ENCODE measurements at places on chromosomes 12 and 14.

DNA sequence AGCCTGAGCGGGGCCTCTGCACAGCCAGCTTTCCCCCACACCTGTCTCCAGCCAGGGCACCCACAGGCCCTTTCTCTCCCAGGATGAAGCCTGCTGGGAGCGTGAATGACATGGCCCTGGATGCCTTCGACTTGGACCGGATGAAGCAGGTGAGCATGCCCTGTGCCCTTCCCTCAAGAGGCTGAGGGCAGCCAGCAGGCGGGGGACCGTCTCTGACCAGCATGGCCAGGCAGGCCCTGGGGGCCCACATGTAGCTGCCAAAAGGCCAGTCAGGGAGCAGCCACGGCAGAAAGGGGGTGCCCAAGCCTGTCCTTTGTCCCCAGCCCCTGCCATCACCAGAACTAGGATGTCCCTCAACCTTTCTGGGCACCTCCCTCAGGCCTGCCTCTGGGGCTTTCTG lies 18.3 kb downstream of the DEGS2 start:
- DNase-seq, result no peak

- DNase-seq, result no peak
Observed at GRCh38 chr14:34693228-34693939, 21.0 kb downstream of the CFL2 start.

- peak; percentile 71 for DNase-seq
Observed at GRCh38 chr12:6825398-6826124, 2.6 kb upstream of the P3H3 start.

DNA sequence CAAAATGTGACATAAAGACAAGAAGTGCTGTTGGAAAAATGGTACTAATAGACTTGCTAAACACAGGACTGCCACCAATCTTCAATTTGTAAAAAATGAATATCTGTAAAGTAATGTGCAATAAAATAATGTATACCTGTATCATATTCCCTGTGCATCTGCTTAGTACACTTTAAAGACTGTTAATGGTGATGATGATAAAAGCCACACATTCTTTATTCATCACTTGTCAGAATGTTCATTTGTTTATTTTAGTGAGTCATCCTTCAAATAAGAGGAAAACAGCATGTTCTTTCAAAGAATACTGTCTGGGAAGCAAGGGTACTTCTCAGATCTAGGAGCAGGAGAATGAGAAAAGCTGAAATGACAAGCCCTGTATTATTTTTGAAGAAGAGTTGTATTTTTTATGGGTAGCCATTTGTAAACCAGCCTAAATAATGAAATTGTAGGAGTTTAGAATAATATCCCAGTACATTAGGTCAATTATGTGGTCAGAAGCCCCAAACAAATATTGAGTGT lies 78.3 kb upstream of the PSMA6 start:
- no peak for DNase-seq

- no peak for DNase-seq
Observed at GRCh38 chr14:56358851-56359614, 220.6 kb upstream of the TMEM260 start.

DNA sequence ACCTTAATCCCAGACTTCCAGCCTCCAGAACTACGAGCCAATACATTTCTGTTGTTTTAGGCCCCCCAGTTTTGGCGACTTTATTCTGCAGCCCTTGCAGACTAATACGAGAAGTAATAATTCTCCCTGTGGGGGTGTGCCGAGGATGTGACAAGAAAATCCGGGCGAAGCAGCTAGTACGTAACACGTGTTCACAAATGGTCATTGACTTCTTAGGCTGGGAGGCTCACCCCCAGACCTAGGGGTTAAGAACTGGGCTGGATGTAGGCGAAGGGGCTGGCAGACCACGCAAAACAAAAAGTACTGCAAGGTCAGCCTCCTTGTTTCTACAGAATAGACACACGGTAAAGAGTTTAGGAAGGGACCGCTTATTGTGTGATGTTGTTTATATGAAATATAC lies 69.8 kb upstream of the ESRRB start:
- DNase-seq, result no peak

DNA sequence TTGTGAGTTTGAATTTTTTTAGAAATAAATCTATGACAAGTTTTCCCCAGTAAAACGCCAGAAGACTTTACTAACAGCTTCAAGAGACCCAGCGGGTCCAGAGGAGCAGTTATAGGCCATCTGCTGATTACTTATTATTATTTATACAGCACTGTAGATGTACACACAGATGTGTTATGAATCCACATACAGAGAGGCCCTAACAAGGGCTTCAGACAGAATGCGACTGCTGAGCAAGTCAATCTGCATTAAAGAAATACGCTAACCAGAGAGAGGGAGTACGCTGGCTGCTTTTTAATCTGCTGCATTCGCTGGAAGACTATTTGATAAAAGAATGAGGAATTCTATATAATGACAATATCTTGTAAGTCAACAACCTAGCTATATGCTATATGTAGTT lies 32.5 kb downstream of the ATF7 start:
- no peak for DNase-seq

- DNase-seq, result no peak
Observed at GRCh38 chr14:31127690-31128089, 79.9 kb downstream of the HECTD1 start.

DNA sequence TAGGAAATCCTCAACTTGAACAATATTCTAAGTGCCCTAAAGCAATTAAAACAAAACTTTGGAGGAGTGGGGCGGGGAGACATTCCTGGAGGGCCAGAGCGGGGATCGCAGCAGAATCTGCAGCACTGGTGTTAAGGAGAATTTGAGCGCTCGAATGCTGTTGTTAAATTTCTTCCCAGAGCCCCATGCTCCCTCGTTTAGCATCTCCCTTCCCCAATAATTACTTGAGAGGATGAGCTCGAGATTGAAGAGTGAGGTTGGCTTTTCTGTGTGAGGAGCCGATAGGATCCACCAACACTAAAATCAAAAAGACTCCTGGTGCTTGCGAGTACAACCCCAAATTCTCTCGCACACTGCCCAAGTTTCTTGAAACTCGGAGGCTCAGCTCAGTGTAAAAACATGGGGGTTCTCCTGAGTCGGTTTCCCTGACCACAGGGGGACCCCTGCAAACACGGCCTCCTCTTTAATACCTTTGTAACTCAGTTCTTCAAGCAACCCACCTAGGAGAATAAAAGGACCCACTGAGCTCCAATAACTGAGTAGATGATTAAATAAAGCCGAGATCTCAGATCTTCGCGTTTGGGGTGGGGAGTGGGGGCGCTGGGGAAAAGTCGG lies 10.2 kb upstream of the FOXG1 start:
- no peak for DNase-seq

- DNase-seq, result no peak
Observed at GRCh38 chr12:30200864-30201263, 417.1 kb upstream of the TMTC1 start.

DNA sequence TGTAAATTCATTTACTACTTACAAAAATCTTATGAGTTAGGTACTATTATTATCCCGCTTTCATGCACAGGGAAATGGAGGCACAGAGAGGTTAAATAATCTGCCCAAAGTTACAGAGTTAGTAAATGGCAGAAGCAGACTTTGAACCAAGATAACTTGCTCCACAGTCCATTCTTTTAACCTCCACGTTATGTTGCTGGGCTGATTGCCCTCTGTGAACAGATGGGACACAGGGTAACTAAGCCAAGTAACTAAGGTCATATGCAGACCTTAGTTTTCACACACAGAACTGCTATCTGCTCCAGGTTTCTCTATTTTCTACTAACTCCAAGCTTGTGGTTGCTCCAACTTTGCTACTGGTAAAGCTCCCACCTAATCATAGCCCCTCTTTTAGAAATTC lies 147.1 kb upstream of the IFNG-AS1 start:
- DNase-seq, result no peak

All from stimulated activated naive CD4-positive, alpha-beta T cell treated with Interleukin-2 at 50 U/mL for 16 hours (primary cell).